ENCODE measurements at places on chromosomes 2 and 18.
A peak's percentile ranks its signal among the peaks of the same experiment; 100 is the strongest.

DNA sequence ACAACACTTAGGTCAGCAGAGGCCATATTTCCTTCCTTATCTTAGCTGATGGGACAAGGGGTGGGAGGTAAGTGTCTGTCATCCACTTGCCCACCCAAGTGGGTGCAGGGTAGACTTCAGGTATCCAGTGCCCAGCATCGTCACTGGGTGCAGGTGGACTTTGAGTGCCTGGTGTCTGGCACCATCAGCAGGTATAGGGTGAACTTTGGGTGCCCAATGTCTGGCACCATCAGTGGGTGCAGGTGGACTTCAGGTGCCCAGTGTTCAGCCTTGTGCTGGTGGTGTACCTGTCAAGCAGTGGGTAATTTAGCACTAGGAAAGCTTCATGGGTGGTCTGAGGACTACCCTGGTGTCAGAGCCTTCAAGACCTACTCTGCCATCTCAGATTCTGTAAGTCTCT lies 175.6 kb downstream of the SEPTIN10 start:
- DNase-seq: no peak

DNA sequence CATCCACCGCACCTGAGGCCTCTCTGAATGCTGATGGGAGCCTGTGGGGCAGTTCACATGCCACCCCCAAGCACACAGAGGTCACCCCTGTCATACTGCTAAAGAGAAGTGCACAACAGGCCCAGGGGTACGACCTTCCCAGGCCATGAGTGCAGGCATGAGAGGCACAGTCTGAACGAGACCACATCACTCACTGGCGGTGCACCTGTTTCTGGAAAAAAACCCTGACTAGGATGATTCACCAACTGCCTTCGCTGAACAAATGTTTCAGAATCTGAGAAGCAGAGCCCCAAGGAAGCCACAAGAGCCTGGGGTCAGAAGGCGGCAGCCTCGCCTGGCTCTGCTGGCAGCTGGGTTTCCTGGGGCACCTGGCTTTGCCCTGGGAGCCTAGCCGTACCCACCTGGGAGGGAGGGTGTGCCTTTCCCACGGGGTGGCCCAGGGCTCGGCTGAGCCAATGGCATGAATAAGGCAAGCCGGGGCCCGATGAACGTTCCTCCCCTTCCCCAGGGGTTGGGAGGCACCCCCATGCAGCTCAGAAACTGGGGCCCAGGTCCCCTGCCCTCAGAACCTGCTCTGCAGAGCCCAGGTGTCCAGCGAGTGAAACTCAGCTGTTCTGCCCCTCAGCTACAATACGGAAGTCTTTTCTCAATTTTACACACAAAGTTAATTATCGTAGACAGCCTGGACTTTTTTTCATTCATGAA lies 73.8 kb downstream of the HDAC4 start:
- peak; percentile 100 for DNase-seq

DNA sequence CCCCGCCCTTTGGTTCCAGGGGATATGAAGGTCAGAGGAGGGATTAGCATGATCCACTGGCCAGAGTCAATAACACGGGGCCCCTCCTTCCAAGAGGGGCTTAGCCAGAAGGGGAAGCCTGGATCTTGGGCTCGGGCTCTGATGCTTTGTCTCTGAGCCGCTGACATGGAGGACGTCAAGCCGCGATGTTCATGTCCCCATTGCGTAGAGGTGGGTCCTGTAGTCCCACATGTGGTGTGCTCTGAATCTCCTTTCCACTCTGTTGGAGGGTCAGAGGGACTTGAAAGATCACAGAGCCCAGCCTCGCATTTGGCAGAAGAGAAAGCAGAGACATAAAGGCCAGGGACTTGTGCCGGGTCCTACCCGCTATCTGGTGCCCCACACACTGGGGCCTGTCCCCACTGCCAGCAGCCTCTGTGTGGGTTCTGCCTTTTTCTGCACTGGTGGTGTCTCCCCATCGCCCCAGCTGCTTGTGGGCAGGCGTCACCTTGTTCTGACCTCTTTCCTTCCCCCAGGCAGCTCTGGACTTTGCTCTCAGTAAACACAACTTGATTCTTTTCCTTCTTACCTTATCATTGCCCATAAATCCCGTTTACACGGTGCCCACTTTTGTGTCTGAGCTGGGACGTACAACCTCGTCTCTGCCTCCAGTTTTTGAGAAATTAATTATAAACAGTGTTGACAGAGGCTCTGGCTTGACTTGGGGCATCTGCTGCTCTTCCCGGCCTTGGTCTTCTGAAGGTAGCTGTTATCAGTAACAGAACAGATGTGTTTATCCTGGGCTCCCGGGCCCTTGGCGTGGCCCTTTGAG lies 48.8 kb downstream of the SH3BP4 start:
- DNase-seq: no peak

DNA sequence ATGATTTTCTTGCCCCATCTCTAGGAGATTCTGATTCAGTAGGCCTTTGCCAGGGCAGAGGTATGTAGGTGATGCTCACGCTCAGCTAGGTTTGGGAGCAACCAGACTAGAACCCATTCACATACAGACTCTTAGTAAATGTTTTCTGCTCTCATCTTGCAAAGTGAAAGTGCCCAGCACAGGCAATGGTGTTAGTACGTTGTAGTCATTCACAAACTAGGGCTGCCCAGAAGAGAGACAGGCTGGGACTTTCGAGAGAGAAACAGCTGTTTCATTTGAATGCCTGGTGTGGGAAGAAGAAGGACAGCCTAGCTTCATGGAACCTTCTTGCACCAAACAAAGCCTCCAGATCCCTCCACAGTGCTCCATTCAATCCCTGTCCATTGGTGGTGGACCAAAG lies 19.4 kb downstream of the DDX18 start:
- no peak for DNase-seq

DNA sequence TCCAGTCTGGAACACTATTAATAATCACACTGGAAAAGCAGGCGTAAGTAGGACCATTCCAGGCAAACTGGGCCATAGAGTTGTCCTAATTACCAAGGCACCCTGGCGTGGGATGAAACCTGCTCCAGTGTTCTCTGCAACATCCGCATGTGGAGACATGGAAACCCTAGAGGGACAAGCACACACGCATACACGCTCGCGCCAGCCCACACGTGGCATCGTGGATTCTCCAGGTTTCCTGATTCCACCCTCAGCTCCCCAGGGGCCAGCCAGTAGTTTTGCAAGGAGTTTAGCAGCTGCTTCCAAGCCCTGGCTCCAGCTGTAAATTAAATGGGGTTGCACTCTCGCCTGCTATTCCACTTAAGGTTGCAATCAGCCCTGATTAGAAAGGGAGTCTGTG lies 127.7 kb downstream of the DYSF start:
- no peak for DNase-seq

DNA sequence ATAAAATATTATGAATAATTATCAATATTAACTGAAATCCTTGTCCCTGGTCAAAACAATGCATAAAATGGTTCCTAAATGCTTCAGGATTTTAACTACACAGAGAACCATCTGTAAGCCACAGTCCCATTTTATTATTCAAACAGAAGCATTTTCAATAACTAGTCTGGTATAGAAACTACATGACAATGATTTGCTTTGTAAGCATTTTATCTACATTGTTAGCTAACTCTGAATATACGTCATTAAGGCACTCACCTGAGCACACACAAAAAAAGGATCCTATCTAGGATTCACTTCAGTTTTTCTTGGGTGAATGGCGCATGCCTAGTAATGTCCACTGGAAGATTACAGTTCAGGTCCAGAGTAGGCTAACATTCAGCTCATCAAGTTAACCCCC lies 22.8 kb downstream of the EPB41L3 start:
- no peak for DNase-seq

- DNase-seq: peak; percentile 47
Measured at GRCh38 chr2:75710220-75710576, 517 bp downstream of the GCFC2 start.

DNA sequence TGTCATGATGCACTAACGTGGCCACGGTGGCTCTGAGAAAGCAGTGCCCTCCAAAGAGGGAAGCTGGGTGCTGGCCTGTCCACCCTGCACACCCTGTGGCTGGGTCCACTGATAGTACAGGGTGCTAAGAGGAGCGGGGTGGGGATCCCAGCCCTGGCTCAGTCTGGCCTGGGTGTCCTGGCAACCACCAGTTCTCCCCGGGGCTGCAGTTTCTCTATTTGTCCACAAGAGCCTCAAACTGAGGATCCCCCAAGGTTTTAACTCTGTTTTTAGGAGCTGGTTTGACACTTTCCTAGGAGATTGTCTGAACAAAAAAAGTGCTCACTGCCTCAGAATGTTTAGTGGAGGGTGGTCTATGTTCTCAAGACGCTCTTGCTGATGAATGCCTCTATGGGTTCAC lies 29.0 kb downstream of the EDAR start:
- DNase-seq: no peak

DNA sequence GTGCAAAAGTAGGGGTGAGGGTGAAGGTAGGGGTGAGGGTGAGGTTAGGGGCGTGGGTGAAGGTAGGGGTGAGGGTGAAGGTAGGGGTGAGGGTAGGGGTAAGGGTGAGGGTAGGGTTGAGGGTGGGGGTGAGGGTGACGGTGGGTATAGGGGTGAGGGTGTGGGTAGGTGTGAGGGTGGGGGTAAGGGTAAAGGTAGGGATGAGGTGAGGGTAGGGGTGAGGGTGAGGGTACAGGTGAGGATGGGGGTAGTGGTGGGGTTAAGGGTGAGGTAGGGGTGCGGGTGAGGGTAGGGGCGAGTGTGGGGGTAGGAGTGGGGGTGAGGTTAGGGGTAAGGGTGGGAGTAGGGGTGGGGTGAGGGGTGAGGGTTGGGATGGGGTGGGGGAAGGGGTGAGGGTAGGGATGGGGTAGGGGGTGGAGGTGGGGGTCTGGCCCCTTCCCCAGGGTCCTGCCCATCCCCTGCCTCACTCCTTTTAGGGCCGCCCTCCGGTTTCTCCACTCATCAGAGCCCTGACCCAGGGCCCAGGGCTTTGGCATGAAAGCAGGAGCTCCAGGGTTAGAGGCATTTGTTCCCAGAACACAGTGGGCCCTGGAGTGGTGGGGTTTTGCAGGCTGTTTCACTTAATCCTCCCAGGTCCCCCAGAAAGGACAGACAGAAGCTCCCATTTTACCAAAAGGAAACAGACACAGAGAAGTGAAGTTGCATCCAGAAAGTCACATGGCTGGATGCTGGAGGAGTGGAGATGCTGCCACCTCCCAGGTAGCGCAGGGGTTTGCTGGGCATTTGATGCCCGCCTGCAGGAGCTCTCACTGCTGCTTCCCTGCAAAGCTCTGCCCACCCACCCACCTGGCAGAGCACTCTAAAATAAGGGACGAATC lies 26.9 kb downstream of the SNORC start:
- no peak for DNase-seq

GRCh38 chr2:218662377-218662776 lies 2.9 kb downstream of the BCS1L start:
- no peak for DNase-seq

- DNase-seq: no peak
Measured at GRCh38 chr18:37662546-37663339, 97.1 kb upstream of the CELF4 start.

DNA sequence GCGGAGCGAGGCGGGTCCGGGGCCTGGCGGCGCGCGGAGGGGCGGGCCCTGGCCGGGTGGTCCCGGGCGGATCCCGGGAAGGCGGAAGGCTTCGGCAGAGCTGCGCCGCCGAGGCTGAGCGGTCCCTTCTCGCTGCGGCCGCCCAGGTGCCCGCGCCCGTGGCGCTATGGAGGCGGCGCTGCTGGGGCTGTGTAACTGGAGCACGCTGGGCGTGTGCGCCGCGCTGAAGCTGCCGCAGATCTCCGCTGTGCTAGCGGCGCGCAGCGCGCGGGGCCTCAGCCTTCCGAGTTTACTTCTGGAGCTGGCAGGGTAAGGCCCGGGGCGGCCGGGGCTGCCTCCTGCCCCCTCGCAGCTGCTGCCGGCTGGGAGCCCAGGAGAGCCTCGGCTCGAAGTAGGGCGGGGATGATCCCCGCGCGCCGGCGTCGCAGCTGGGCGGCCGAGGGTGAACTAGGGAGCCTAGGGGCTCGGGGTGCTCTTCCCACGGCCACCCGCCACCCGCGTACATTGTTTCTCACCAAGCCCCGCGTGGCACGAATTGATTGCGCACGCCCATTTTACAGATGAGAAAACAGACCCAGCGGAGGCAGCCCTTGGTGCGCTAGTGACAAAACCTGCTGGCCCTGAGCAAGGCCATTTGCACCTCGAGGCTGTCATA lies at the start of gene SLC66A3:
SLC66A3 (plus strand) TSS at position 87 of the 655 bp plus-strand sequence; CDS start at position 167, 80 bp downstream.
- DNase-seq: peak; percentile 61

DNA sequence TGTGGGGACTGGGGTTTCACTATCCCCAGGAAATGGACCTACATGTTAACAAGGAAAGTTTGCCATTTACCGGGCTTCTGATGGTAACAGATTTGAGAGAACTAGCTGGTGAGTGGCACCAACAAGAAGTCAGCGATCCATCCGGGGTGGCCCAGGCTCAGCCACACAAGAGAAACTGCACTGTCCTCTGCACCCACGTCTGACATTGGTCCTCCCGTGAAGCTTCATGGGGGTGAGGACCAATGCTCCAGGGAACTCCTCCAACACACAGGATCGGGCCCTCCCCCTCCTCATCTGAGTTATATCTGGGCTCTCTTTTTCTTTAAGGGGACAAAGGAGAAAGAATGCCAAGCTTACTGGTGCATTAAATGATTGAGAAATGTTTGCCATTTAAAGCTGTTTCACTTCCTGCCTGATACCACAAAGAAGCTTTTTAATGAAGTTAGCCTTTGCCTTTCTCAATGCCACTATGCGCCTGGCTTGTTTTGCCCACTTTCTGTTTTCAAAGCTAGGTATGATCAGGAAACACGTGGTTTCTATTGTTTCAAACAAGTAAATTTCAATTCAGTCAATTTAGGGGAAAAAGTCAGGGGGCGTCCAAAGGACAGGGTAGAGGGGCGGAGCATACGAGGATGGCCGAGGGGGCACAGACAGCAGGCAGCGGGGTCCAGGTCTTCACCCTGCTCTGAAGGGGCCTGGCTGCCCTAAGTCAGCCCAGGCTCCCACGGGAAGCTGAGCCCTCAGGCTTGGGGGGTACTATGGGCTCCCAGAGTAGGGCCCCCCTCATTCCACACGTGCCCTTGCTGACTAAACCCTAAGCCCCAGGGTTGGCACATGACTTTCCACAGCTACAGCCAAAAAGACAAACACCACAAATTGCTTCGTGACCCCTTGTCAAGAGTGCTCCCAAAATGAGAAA lies 204.0 kb upstream of the ID2 start:
- DNase-seq: peak; percentile 35

GRCh38 chr2:86223140-86223926 lies 24.1 kb downstream of the MRPL35 start:
- no peak for DNase-seq

GRCh38 chr18:35174093-35174731 lies 66.6 kb upstream of the ZNF397 start:
- peak; percentile 42 for DNase-seq

Data from Jurkat, Clone E6-1 (cell line).